MG63 (cell line): ENCODE measurements at places on chromosomes 13 and 19. TPM values are rescaled to one million over a fixed set of nuclear protein-coding genes. Genes with fewer than 3 reads are reported as not detected.

GRCh38 chr19:47186446-47187334, 44.3 kb downstream of the BBC3 start:
- no peak for DNase-seq

The EXOC3L2 gene
- total RNA-seq = not detected in 2 replicates

DNA sequence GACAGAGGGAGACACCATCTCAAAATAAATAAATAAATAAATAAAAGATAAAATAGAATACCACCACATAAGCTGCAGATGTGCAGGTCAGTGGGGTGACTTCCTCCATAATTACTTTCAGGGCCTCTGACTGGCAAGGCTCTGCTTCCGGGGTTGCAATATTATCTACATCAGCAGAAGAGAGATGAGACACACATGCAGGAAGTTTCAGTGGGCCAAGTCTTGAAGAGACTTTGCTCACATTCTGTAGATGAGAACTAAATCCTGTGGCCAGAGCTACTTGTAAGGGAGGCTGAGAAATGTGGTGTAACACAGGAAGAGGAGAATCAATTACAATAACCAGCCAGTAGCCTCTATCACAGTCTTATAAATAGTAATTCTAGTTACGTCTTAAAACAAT, 89.9 kb upstream of the MAB21L1 start:
- no peak for DNase-seq

DNA sequence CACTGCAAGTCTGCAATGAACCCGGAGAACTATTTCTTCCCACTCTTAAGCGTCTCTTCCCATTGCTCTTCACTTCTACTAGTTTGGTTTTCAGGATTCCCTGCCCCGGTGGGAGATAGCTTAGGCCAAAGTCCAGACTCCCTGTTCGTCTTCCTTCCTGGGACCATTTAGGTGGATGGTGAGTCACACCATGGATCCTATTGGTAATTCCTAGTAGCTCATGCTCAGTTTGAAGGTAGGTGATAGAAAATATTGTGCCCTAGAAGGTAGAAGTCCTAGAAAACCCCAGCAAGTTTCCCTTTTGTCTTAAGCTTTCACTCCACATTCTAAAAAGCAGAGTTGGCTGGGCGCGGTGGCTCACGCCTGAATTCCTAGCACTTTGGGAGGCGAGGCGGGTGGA, 13.8 kb downstream of the CHAF1A start:
- DNase-seq = no peak

GRCh38 chr13:98365302-98365701, 188.2 kb upstream of the RNF113B start:
- no peak for DNase-seq

DNA sequence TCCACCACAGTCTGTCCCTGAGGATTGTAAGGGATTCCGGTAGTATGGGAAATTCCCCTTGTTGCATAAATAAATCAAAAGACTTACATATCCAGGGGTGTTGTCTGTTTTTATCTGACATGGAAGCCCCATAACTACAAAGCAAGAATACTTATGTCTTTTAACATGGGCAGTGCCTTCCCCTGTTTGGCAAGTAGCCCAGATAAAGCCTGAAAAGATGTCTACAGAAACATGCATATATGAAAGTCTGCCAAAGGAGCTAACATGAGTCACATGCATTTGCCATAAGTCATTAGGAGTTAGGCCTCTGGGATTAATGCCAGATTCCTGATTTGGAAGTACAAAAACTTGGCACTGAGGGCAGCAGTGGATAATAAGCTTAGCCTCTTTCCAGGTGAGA, 62.1 kb downstream of the ZNF737 start:
- DNase-seq = no peak

DNA sequence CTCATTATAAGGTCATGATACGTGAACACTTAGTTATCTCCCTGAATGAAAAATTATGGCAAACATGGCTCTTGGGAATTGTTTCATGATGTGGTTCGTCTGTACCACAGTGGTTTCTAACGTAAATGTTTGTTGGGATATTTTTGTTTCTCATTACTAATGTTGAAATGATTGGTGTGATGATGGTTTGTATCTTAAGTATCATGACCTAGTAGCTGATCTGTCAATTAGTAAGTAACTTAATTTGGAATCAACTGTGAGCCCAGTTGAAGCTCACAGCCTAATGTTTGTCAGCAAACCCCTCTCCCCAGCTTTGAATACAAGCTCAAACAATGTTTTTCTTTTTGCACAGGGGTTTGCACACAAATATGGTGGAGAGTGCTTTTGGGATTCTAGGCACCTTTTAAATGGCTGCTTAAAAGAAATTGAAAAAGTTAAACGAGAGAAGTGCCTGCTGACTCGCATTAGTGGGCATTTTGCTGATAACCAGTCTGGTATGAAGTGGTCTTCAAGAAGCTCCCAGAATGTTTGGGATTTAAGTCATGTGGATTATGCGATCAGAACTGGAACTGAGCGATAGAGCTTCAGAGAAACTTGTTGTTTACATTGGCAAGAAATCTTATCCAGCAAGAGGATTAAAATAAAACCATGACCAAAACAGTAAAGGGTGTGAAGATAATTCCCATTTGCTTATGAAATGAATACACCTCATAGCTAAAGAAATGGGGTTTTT, 68.2 kb downstream of the LMO7 start:
- peak; percentile 21 for DNase-seq

DNA sequence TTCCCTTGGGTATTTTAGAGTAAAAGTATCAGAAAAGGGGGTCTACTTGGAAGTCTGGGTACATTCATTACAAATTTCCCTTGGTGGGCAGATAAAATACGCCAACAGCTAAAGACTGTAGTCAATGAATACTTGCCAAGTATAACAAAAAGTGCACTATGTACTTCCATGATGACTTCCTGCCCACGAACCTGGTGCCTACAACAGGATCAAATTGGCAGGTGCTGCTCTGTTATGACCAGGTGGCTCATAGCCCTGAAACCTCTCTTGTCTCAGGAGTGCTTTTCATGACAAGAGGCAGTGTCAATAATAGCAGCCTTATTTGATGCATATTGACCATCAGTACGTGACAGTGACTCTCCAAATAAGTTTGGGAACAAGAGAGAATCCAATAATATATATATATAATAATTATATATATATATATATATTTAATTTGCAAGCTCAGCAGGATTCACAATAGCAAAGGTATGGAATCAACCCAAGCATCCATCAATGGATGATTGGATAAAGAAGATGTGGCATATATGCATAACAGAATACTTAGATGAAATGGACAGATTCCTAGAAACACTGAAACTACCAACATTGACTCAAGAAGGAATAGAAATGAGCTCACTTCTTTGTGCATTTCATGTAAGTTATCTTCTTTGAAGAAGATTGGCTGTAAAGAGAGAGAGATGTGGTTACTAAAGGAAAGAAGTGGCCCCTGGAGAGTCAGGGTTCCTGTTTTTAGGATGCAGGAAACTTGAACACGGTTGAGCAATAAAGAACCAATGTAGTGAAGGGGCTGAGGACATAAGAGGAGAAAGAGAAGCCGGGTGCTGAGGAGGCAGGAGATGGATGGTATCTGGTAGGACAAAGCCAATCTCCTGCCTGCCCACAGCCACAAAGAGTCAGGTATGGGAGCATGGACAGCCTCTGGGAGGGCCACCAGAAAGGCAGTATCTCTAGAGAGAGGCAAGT, 52.0 kb upstream of the GTF2F2 start:
- no peak for DNase-seq

The LRRC25 gene
- not detected in 2 replicates for total RNA-seq

The DUS3L gene
- total RNA-seq = 54.1 and 61.0 TPM in 2 replicates

The SWSAP1 gene
- total RNA-seq = 1.3 and 3.1 TPM in 2 replicates

- DNase-seq = peak; percentile 79
Measured at GRCh38 chr13:49836516-49836915, 44.0 kb upstream of the KPNA3 start.

DNA sequence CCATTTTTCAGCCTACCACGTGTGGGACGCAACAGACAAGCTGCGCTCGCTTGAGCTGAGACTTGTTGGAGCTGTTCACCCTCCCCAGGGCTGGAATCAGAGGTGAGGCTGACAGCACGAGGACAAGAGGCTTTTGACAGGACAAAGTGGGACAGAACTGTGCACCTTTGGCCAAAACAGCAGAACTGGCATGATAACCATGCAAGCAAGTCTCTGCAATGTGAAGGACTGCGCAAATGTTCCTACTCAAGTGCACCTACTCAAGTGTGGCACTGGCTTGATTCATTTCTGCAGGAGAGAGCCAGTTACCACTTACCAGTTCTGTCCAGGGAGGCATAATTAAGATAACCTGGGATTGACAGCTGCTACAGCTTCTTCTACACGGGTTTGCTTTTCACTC, 62.2 kb upstream of the TM9SF2 start:
- DNase-seq = no peak

The PPP1R13L gene
- total RNA-seq = 5.5 and 7.3 TPM in 2 replicates

The LIM2 gene
- total RNA-seq = not detected in 2 replicates

The ZNF433 gene
- total RNA-seq = 15.7 and 16.1 TPM in 2 replicates

The ZNF555 gene
- total RNA-seq = 0.92 and 4.5 TPM in 2 replicates

The CD33 gene
- 0.22 and 3.8 TPM in 2 replicates for total RNA-seq

DNA sequence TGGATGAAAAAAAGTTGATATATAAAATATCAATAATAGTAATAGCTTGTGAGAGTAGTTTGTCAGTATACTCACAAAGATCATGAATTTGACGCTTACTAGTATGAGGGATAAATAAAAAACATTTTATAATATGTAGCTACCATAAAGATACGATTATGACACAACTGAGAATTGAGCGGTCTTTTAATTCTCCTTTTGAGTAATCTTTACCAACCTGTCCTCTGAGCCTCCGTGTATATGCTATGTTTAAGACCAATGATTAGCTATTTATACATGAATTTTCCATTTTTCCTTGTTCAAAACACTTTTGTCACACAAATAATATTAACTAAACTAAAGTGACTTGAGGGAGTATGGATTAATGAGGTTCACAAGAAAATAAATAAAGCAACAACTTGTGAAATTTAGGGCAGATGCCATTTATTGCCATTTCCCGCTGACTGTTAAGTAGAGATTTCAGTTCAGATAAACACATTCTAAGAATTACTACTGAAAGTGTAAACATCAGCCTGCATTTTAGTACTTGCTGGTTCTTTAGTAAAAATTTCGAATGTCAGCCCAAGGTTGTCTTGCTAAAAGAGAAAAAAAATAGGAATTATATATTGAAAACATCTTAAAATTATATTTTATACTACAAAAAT, 6.2 kb upstream of the IRS2 start:
- DNase-seq = no peak

- DNase-seq = no peak
Measured at GRCh38 chr19:54521022-54521859, 18.6 kb downstream of the LAIR2 start.

GRCh38 chr13:98253526-98253925, 76.5 kb upstream of the RNF113B start:
- DNase-seq = no peak

The SELENOV gene
- total RNA-seq = not detected in 2 replicates

DNA sequence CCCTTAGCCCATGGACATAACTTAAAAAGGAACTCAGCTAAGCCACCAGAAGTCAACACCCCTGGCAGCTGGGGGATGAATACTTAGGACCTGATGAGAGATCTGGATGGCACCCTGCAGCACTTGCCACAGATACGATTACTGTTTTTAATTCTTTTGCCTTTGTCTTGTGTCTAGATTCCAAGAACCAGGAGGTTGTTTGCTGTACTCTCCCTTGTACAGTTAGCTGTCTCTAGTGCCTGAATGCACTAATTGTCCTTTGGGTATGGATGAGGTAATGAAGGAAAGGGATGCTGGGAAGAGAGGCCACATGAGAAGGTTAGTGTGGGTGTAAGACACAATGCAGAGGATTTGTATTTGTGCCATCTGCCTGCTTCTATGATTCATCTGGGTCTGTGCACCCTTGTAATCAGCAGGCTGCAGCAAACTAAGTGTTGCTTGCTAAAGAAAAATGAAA, 385.8 kb downstream of the KCNRG start:
- peak; percentile 70 for DNase-seq

DNA sequence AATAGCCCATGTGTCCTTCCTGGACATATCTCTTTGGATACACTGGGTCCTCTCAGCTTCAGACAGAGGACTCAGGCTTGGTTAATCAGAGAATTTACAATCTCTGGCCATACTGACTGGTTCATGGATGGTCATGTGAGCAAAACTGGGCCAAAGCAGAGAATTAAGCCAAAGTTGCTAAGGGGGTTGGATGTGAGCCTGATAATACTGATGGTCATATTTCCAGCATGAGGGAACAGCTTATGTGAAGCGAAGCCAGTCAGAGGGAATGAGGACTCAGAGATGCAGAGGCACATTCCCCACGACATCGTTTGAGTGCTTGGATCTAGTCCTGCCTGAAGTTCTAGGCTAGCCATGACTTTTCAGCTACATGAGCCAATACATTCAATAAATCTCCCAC, 22.0 kb upstream of the LRRC4B start:
- no peak for DNase-seq

- DNase-seq = no peak
Measured at GRCh38 chr19:41860419-41861115, 512 bp downstream of the RPS19 start.

The PTPRH gene
- total RNA-seq = 3.9 and 11.8 TPM in 2 replicates

DNA sequence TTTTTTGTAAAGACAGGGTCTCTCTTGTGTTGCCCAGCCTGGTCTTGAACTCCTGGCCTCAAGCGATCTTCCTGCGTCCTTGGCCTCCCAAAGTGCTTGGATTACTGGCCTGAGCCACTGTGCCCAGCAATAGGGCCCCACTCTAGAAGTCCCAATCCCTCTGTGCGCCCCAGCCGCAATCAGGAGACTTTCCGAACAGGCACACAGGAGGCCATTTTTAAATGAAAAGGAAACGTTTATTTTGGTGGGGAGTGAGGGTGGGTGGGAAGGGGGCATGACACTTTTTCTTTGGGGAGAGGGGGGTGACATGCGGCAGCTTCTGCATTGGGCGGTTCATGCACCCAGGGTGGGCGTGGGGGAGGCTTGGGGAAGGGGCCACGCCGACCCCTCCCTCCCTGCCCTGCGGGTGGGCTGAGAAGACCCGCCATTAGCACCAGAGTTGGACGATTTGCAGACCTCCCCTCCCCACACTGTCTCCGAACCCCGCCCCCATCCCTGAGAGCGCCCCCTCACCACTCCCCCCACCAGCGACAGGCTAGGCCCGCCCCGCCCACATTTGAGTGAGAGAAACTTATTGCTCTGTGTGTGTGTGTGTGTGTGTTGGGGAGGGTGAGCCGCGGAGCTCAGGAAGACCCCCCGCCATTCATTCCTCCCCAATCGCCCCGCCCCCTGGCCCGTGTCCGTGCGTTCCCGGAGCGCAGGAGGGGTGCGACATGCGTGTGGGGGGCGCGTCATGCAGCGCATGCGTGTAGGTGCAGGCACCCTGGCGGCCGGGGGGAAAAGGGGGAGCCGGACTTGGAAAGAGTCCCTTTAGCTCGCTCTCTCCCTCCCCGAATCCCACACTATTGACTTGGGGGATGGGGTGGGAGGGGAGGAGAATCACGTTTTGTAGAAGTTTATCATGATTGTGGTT, 17.2 kb downstream of the KCNC3 start:
- DNase-seq = peak; percentile 43
